ENCODE measurements at places on chromosomes 6 and 20.

DNA sequence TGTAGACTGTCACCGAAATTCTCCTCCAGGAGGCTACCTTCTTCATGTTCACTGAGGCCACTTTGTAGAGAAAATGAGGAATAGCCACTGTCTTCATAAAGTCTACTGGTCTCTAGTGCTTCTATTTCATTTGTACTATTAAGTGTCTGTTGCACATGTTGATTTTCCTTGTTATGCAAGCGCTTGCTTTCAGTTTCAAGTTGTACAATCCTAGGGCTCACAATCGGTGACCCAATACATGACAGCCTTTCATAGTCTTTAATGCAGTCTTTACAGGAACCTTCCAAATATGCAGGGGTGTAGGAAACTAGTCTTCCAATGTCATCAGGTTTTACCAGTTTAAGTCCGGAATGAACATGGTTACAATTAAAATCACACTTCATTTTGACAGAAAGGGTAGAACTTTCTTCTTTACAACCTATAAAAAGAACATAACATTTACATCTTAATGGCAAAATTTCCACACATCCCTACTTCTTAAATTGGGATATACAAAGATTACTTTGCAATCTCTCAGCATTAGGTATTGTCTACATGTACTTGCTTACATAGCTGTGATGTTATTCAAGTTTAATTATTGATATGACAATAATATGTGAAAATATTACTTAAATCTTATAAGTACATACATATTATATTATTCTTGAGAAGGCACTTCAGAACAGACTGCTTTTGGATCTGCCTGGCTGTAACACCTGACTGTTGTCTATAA lies 7.5 kb downstream of the FBXO5 start:
- peak; percentile 36 for DNase-seq

GRCh38 chr20:54054516-54054915 lies 15.9 kb downstream of the BCAS1 start:
- no peak for DNase-seq

DNA sequence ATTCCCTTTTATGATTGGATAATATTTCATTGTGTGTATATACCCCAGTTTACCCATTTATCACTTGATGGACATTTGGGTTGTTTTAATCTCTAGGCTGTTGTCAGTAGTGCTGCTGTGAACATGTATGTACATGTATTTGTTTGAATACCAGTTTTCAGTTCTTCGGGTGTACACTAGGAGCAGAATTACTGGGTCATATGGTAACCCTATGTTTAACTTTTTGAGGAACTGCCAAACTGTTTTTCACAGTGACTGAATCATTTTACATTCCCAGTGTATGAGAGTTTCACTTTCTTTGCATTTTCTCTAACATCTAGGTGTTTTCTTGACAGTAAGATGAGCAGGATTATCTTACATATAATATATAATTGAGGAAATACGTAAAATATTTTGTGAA lies 44.7 kb upstream of the ADIG start:
- no peak for DNase-seq

GRCh38 chr6:45619211-45619760 lies 241.6 kb upstream of the SUPT3H start:
- DNase-seq: no peak

DNA sequence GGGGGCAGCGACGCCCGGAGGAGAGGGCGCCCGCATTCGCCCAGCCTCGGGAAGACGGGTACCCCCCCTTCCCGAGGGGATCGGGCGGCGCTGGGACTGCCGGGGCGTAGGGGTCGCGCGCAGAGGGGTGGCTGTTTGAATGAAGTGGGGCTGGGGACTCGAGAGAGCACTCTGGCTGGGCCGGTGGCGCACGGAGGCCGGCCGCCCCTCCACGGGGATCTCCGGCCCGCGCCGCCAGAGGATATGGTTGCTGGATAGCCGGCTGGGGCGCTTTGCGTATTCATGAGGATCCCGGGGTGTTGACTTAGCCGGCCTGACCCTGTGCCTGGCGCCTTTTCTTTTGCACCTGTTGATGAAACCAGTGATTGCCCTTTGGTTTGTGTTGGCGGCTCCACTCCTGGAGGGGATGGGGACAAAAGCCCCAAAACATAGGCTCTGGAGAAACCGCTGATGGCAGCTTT lies 469 bp downstream of the SYNJ2 start:
- no peak for DNase-seq

DNA sequence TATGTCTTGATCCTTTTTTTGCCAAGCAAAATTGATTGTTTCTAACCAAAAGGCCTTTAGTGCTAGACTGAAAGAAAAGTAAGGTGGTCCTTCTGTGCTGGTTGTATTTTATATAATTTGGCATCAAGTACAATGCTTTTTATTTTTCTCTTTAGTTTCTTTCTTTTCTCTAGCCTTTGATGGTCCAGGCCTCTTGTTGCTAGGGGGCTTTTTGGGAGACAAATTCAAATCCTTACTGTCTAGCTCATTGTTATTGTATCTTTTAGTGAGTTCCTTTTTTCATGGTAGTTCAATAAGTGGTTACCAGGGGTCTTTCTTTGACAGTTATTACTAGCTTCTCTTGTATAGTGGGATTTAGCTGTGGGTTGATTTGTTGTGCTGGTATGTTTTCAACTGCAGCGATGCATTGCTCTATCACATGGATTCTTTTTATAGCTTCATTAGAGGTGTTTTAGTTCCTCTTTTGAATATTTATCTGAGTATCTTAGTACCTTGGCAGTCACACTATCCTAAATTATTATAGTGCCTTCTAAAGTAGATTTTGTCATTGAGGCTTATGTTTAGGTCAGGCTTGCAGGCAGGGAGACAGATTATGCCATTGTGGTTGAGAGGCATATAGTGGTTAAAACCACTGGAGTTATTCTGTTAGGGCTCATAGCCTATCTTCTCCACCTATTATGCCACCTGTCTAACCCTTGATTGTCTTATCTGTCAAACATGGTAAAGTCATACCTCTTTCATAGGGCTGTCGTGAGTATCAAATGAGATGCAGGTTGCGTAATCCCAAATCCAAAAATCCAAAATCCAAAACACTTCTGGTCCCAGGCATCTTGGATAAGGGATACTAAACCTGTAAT lies 49.5 kb downstream of the KCNS1 start:
- DNase-seq: peak; percentile 42

- no peak for DNase-seq
These were observed 187.3 kb downstream of the SAMD5 start for GRCh38 chr6:147695819-147696218.
